ENCODE measurements at places on chromosomes 5 and 9.

DNA sequence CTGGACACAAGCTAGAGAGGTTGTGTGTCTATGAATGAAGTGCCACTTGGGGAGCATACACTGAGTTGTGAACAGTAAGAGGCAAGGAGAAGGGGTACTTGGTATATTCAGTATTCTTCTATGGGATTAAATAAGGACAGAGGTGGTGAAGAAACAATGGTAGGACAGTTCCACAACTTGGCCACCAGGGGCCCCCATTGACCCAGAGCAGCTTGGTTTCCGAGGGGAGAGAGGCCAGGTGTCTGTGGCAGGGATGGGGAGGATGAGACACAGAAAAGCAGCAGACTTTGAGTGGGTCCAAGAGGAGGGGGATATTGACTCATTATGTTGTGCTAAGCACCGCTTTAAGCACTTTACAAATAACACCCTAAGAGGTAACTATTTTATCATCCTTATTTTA, 220.6 kb downstream of the MELK start:
- no peak for DNase-seq

GRCh38 chr9:116701940-116702642, 15.0 kb downstream of the TRIM32 start:
- DNase-seq: no peak

- no peak for DNase-seq
Observed at GRCh38 chr9:94935396-94935795, 208.9 kb downstream of the AOPEP start.

GRCh38 chr5:140076788-140077187, 33.7 kb upstream of the NRG2 start:
- no peak for DNase-seq

DNA sequence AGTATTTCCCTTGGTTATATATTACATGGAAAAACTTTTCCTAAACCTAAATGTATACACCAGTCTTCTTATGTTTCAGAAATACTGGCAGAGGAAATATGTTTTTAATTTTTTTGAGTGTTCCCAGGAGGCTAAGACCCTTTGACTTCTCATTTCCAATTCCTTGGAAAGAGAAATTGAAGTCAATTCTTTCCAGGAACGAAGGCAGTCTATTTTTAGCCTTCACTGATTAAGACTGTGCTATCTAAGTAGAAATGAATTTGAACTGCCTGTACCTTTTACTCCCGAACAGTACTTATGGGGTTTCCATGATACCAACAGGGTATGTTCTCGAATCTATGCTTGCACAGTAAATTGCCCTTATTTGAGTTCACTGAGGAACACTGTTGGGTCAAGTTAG, 340.3 kb upstream of the CD180 start:
- DNase-seq: no peak

DNA sequence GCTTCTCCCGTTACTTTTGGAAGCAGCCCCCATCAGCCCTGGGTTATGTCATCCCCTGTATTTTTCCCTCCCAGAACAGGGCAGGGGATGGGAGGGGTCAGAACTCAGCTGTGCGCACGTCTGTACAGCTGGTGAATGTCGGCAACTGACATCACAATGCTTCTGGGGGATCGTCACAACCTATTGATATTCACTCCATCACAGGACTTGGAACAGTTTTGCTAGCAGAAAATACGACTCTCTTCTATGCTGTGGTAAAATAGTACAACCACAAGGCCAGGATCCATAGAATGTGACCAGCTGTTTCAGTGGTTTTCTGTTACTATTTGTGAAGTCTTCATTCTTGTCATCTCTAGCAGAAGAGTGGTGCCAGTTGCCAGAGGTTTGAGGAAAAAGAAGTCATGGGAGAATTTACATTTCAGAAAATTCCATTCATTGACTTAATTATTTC, 77.1 kb upstream of the KLF4 start:
- no peak for DNase-seq

GRCh38 chr9:124334568-124335319, 77.0 kb downstream of the NEK6 start:
- DNase-seq: no peak

DNA sequence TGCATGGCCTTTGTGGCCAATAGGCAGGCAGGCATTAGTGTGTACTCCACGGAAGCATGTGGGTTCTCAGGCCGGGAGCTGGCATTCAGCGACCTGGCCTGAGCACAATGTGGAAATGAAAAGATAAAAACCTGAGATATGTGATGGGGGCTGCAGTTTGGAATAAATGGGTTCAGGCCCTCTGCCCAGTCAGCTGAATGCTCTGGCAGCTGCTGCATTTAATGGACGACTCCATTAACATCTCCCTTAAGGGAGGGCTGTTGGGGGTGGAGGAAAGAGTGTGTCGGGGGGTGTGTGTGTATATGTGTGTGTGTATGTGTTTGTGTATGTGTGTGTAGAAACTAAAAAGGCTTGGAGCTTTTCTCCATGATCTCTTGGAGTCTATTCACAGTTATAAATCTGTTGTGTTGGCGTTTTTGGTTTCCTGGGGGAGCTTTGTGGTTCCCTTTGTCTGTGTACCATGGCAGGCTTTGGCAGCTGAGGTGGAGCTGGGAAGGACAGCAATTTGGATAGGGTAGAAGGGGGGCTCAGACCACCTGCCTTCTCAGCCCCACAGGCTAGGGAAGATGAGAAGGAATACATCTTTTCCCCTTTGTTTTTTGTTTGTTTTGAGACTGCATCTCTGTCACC, 27.3 kb upstream of the HSPA9 start:
- no peak for DNase-seq

DNA sequence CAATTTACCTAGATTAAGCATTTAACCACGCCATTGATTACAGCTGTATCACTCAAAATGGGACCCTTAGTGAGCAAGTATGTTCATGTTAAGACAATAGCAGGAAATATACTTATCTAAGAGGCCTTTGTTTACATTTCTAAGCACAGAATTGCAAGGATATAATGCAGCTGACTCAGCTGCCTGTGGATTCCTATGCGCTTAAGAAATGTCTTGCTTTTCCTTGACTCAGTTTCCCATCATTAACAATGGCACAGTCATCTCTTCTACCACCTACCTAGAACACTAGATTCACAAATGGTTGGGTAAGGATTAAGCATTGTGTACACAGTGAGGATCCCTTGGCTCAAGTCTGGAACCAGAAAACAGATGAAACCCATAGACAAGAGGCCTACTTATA, 163.8 kb downstream of the TSSK1B start:
- no peak for DNase-seq

DNA sequence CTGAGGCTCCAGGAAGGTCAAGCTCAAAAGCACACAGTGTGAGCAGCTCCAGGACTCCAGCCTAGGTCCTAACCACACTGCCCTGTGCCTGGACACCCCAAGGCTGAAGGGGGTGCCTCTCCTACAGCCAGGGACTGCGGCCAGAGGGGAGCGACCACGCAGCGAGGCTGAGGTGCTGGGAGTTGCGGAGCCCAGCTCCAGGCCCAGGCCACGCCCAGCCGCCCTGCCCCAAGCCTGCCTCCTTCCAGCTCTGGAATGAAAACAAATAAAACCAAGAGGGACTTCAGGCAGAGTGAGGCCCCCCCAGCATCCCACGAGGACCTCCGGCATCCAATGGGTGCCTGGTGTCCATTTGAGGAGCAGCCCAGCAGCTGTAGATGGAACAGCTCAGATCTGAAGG, 15.2 kb downstream of the VAV2 start:
- DNase-seq: no peak

DNA sequence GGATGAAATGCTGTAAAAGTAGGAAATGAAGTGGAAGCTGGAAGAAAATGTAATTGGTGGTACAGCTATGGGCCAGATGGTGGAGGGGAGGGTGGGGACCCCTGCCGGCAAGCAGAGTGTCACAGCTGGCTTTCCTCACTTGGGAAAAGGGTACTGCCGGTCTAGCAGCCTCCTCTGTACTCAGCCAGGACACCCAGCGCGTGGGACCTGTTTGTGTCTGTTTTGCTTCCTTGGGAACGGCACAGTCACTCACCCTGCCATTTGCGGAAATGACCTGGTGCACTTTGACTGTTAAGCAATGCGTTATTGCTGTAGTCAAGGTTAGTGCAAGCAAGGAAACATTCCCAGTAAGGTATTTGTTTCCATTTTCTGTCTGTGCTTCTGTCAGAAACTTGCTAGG, 10.1 kb downstream of the TMEM252 start:
- peak; percentile 73 for DNase-seq

DNA sequence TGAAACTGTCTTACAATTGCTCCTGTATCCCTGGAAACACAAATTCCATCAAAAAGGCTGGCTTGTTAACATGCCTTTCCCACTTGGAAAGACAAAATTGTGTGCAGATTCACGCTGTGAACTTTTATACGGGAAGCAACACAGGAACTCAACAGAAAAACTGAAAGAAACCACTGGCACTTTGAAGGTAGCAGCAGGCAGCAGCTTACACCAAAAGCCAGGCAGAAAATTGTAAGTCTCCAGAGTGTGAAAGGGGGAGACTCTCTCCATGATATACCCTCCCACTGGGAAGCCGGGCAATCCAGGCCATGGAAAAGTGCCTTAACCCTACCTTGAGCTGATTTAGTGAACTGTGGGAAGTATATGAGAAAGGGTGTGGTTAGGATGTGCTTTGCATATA, 943.7 kb downstream of the CDH18 start:
- DNase-seq: no peak

- DNase-seq: peak; percentile 35
Observed at GRCh38 chr9:28073270-28073669, 500.0 kb upstream of the C9orf72 start.

- no peak for DNase-seq
Observed at GRCh38 chr5:137563301-137563645, 64.1 kb upstream of the SPOCK1 start.

GRCh38 chr9:136244122-136244968, 1.3 kb downstream of the QSOX2 start:
- no peak for DNase-seq

- DNase-seq: no peak
Observed at GRCh38 chr9:70398145-70398556, 16.3 kb downstream of the KLF9 start.

- DNase-seq: no peak
Observed at GRCh38 chr9:16680541-16680940, 189.9 kb downstream of the BNC2 start.

DNA sequence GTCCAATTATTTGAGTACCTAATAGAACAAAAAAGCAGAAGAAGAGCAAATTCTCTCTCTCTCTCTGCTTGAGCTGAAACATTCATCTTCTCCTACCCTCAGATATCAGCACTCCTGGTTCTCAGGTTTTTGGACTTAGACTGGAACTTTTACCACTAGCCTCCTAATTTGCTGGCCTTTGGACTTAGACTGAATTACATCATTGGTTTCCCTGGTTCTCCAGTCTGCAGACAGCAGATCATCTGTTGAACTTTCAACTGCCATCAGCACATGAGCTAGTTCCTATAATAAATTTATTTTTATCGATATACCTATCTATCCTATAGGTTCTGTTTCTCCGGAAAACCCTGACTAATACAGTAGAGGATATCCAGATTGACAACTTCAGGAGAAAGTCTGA, 208.9 kb upstream of the GAS1 start:
- no peak for DNase-seq

DNA sequence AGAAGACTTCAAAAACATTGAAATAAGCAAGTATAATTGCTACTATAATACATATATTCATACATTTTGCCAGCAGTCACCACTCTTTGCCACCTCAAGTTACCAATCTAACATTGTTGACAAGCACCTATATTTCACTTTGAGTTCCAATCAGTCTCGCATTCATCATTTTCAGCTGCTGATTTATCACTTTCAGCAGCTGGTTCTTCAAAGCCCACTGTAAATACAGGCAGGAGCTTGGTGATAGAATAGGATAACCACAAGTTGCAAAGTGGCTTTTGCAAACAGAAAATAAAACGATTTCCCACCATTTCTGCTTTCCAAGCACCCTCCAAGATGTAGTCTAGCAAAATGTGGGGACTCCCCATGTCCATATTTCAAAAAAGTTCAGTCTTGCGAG, 114.2 kb upstream of the ITGA1 start:
- DNase-seq: no peak

GRCh38 chr5:115342590-115343377, 46.3 kb upstream of the CCDC112 start:
- no peak for DNase-seq

DNA sequence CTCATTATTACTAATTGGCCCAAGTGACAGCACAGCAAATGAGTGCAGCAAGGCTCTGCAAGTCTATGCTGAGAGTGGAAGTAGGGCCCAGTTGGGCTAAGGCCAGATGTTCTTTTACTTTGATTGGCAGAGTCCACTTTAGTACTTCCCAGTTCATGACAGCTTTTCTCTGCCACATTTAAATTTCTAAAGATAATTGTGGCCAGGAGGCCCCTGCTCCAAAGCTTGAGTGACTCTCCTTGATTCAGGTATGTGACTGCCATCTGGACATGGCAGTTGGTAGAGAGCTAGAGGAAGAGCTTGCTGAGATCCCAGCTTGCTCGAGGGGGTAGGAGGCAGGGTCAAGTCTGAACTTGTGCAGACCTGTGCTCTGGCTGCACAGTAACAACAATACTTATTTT, 154.1 kb downstream of the CARTPT start:
- no peak for DNase-seq
